ENCODE measurements at places on chromosomes 1 and 21.

GRCh38 chr1:108816049-108816893 is 40.6 kb downstream of the AKNAD1 start:
- DNase-seq = no peak

- no peak for DNase-seq
Observed at GRCh38 chr1:20343149-20343937, 52.7 kb downstream of the VWA5B1 start.

DNA sequence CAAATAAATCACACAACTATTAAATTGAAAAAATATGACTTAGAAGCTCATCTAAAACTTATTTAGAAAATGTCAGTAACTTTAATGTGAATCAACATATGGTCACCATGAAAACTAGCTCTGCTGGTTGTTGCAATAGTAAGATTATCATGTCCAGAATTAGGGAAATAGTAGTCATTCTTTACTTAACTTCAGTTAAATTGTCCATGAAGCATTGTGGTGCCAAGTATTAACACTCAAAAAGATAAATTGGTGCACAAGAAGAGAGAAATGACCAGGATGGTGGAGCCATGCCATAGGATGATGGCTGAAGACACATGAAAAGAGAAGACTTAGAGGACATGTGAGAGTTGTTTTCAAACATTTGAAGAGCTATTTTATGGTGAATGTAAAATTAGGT is 130.2 kb upstream of the PTGFR start:
- DNase-seq = no peak

DNA sequence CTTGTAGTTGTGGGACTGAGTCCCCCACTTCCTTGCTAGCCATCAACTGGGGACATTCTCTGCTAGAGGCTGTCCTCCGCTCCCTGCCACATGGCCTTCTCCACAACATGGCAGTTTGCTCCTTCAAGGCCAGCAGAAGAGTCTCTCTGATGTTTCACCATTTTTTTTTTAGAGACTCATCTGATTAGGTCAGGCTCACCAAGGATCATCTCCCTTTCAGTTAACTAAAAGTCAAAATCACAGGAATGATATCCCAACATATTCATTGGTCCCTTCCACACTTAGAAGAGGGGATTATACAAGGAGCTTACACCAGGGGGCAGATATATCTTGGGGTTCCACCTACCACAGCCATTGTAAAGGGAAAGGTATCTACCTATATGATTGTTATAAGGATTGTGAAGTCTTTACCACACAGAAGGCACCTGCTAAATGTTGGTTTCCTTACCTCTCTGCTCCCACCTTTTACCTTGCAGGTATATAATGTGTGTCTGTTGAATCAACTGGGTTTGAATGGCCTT is 23.3 kb downstream of the RIMKLA start:
- DNase-seq = no peak

- no peak for DNase-seq
Observed at GRCh38 chr1:23573574-23574182, 14.4 kb upstream of the ID3 start.

GRCh38 chr1:172185211-172185610 is 235.3 kb upstream of the C1orf105 start:
- no peak for DNase-seq

- DNase-seq = no peak
Observed at GRCh38 chr1:6090996-6091822, 45.5 kb downstream of the KCNAB2 start.

- DNase-seq = no peak
Observed at GRCh38 chr1:153717330-153717729, 10.5 kb upstream of the INTS3 start.

GRCh38 chr1:221149555-221150075 is 270.4 kb downstream of the HLX start:
- no peak for DNase-seq

DNA sequence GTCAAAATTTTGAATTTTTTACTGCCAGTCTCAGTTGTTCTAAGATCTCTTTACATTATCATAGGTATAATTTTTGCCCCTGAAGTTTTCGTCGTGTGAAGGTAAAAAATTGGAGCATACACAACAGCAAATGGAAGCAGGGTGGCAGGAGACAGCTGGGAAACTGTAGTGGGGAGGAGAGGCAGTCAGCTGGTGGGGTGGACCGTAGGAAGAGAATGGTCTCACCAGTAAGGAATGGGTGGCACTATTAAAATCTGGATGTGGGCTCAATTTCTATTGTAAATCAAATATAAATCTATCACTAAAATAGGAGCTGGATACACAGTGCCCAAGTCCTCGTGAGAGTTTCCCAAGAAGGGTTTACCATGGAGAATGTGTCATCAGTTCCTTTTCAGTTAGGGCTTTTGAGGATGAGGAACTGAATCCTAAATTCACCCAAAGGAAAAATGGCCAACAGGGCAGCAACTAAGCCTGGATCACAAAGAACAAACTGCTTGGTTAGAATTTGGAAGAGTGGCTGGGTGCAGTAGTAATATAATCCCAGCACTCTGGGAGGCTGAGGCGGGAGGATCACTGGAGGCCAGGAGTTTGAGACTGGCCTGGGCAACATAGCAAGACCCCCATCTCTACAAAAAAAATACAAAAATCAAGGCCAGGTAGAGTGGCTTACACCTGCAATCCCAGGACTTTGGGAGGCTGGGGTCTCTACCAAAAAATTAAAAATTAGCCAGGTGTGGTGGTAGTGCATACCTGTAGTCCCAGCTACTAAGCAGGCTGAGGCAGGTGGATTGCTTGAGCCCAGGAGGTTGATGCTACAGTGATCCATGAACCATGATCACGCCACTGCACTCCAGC is 10.5 kb upstream of the IRF2BP2 start:
- DNase-seq = no peak

GRCh38 chr1:54812801-54813484 is 11.8 kb upstream of the TTC22 start:
- no peak for DNase-seq

Measured in SK-N-MC (cell line).